ENCODE measurements at places on chromosomes 7 and 10.

DNA sequence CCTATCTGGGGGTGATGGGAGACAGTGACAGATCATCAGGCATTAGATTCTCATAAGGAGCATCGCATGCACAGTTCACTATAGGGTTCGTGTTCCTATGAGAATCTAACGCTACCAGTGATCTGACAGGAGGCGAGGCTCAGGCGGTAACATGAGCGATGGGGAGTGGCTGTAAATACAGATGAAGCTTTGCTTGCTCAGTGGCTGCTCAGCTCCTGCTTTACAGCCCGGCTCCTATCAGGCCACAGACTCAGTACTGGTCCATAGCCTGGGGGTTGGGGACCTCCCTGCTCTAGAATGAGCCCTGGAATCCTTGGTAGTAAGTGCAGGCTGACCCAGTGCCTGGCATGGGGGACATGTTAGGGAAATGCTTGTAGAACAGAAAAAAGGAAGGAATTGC, 426.0 kb downstream of the TYW1 start:
- DNase-seq = no peak

- no peak for DNase-seq
These were observed 56.1 kb upstream of the CAPZA2 start for GRCh38 chr7:116806046-116806944.

- DNase-seq = no peak
These were observed 75.3 kb upstream of the GDF10 start for GRCh38 chr10:47224546-47225218.

GRCh38 chr7:76126632-76127031, 75.1 kb upstream of the SRRM3 start:
- DNase-seq = no peak

- DNase-seq = no peak
These were observed 33.5 kb upstream of the CUL1 start for GRCh38 chr7:148665221-148665620.

DNA sequence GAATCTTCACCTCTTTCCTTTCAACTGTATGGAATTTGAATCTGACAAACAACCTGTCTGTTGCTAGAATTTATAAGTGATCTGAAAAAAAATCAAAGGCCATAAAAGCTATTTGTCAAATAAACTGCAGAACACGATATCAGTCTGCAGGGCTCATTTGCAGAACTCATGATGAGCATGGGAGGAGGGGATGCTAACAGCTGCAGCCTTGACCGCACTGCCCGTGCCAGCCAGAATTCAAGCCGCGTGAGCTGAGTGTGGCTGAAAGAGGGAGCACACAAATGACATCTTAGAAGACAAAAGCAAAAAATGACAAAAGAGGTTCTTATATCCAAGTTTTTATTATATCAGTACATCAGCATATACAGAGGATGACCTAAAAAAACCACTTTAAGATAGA, 15.7 kb downstream of the LRRTM3 start:
- DNase-seq = no peak

Data from hematopoietic multipotent progenitor cell treated with erythropoietin and hydrocortisone succinate and interleukin-3 and kit ligand, for 6 days (in vitro differentiated cells).